ENCODE measurements at places on chromosomes 1 and 21.

DNA sequence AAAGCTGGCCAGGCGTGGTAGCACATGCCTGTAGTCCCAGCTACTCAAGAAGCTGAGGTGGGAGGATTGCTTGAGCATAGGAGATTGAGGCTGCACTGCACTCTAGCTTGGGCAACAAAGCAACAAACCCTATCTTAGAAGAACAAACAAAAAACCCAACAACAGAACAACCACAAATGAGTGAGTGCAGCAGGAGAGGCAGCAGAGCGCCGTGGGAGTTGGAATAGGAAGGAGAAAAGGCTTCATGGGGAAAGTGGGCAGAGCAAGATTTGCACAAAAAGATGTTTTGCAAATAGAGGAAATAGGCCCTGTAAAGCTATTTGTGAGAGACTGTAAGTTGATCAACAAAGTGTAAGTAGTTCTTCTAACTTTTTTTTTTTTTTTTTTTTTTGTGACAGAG is 19.6 kb downstream of the SMAP2 start:
- DNase-seq, result no peak

GRCh38 chr1:24127134-24127800 is 15.3 kb upstream of the MYOM3 start:
- DNase-seq, result no peak

GRCh38 chr1:60848583-60849188 is 233.7 kb upstream of the NFIA start:
- DNase-seq, result peak; percentile 70

DNA sequence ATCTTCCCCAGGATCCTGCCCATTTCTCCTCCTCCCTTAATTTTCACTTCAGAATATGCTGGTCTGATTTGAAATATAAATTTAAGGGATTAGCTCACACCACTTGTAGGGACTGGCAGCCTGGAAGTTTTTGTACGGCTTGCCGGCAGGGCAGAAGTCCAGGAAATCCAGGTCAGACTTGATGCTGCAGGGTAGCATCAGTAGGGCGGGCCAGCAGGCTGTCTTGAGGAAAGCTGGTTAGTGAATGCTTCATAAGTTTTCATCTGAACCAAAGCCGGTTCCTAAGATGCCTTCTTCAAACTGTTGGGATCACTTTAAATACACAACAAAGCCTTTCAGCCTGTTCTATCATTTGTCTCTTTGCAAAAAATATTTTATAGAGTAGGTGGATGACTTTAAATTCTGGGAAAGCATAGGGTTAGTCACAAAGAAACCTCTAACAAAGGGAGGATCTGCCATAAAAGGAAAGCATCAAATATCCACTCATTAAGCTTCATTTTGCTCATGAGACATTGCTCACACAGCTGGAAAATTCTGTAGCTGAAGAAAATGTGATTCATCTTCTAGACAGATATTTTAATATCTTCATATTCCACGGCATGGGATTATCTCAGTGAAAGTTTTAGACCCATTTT is 90.7 kb upstream of the GFI1 start:
- DNase-seq, result no peak

DNA sequence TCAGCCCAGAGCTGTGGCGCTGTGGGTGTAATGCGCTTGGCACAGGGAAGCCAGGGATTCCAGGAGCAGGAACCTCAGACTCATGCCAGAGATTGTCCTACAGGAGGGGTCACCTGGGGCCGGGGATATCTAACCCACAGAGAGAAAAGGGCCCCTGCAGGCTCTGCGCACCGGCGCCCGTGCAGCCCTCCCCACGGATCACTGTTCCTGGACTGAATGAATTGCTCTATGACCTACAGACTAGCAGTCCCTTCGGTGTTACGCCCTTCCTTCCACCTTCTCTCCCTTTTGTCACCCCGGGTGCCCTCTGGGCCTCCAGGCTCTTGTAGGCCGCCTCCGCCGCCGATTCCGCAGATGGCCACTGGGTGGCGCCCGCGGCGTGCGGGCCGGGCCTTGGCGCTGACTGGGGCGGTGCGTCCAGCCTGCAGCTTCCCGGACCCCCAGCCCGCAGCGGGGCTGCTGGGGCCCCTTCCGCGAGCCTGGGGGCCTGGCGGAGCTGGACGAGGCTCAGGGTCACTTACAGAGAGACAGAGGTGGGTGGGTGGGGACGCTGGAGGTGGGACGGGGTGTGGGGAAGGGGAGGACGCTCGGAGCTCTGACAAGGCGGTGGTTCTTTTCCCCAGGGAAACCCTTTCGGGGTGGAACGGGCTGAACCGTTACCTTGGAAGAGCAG is 101.3 kb downstream of the IER5 start:
- DNase-seq, result no peak

- no peak for DNase-seq
Observed at GRCh38 chr1:168734946-168735345, 5.9 kb upstream of the DPT start.

GRCh38 chr1:8136766-8137165 is 110.7 kb upstream of the ERRFI1 start:
- no peak for DNase-seq

GRCh38 chr1:116115476-116116439 is 4.6 kb downstream of the MAB21L3 start:
- DNase-seq, result no peak

- no peak for DNase-seq
Observed at GRCh38 chr1:119285482-119285881, 83.1 kb upstream of the HAO2 start.

- DNase-seq, result no peak
Observed at GRCh38 chr1:31797216-31797615, 18.6 kb downstream of the SPOCD1 start.

DNA sequence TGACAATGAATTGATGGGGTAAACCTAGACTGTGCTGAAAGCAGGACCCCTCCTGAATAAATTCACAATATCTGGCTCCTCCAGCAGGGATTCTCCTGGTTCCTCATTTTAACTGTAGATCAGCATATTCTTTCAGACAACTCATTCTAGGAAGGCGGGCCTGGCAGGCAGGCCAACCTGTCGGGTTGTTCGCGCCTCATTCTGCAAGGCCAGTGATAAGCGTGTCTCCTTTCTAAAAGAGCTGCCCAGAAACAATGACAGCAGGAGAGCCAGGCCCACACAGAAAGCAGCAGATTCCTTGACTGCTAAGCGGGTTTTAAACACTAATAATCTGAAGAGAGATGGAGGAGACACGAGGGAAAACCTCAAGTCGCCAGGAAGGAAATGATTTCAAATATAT is 70.0 kb downstream of the NTPCR start:
- no peak for DNase-seq

GRCh38 chr1:7207875-7208646 is 422.8 kb downstream of the CAMTA1 start:
- DNase-seq, result peak; percentile 46

- no peak for DNase-seq
Observed at GRCh38 chr1:245220381-245220985, 65.7 kb downstream of the KIF26B start.

- no peak for DNase-seq
Observed at GRCh38 chr1:57422271-57423134, 1.4 kb downstream of the DAB1 start.

DNA sequence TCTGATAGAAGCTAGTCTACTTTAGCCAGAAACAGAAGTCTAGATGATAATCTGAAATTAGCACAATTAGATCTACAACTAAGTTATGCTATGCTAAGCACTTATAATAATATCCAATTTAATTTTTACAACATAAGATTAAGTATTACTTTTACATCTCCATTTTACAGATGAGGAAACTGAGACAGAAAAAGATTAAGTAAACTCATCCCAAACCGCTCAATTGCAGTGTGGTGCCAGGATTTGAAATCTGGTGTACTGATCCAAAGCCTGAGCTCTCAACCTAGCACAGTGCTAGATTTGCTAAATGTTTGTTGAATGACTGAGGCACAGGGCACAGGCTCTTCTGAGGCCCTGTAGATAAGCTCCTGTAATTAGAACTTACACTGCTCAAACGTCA is 13.8 kb downstream of the KNCN start:
- no peak for DNase-seq

- DNase-seq, result no peak
Observed at GRCh38 chr1:38328278-38329035, 281.9 kb upstream of the POU3F1 start.

- DNase-seq, result no peak
Observed at GRCh38 chr1:98316286-98316905, 345.1 kb upstream of the SNX7 start.

- DNase-seq, result no peak
Observed at GRCh38 chr1:59258412-59259032, 38.4 kb upstream of the FGGY start.

DNA sequence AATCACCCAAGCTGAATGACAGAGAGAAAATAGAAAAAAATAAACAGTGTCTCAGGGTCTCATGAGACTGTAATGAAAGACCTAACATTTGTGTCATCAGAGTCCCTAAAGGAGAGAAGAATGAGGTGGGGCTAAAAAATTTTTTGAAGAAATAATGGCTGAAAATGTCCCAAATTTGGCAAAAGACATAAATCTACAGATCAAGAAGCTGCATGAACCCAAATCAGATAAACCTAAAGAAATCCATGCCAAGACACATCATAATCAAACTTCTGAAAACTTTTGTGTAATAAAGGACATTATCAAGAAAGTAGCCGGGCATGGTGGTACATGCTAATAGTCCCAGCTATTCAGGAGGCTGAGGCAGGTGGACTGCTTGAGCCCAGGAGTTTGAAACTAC is 29.2 kb downstream of the LEMD1 start:
- DNase-seq, result no peak

GRCh38 chr1:243351337-243351736 is 95.5 kb downstream of the SDCCAG8 start:
- DNase-seq, result no peak

- no peak for DNase-seq
Observed at GRCh38 chr1:181014477-181015250, 8.0 kb downstream of the STX6 start.

GRCh38 chr1:234699795-234700665 is 90.1 kb upstream of the IRF2BP2 start:
- no peak for DNase-seq

DNA sequence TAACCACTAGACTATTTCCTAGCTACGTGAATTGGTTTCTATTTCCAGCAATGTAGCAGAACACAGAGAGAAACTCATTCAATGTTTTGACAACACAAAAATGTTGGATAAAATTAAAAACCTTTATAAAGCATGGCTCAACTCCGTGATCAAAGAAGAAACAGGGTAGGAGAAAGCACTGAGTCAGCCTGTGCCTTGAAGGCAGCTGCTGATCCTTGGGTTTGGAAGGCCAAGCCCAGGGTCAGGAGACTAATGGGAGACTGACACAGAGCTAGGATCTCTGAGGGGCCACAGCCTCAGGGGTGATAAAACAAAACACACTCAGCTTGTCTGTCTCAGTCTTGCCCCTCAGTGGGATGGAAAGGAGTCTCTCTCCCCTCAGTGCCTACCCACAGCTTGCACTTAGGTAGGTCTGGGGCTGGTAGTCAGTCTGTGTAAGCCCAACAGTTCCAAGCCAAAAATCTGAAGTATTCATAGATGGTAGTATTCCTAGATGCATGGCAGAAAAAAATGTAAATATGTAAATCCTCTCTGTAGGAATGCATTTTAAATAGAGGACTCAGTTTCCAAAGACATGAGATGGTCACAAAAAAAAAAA is 53.3 kb downstream of the B3GALNT2 start:
- DNase-seq, result no peak

DNA sequence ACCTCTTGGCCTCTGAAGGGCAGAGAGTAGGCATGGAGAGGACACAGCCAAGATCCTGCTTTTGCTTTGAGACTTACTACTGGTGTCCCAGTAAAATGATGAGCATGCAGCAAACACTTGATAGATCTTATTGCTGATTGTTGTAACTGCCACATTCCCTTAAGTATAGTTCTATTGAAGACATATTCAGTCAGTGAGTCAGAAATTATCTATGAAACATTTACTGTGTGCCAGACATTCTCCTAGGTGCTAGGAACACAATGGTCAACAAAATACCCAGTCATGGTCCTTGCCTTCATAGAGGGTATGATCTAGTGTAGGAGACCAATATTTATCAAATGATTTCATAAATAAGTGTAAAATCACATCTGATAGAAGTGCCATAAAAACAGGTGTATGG is 13.6 kb downstream of the STYXL2 start:
- no peak for DNase-seq

- DNase-seq, result no peak
Observed at GRCh38 chr1:228011721-228012311, 5.0 kb downstream of the WNT3A start.

- DNase-seq, result no peak
Observed at GRCh38 chr1:112676543-112676942, 2.1 kb downstream of the MOV10 start.

- DNase-seq, result no peak
Observed at GRCh38 chr1:155794605-155795245, 62.3 kb downstream of the GON4L start.

DNA sequence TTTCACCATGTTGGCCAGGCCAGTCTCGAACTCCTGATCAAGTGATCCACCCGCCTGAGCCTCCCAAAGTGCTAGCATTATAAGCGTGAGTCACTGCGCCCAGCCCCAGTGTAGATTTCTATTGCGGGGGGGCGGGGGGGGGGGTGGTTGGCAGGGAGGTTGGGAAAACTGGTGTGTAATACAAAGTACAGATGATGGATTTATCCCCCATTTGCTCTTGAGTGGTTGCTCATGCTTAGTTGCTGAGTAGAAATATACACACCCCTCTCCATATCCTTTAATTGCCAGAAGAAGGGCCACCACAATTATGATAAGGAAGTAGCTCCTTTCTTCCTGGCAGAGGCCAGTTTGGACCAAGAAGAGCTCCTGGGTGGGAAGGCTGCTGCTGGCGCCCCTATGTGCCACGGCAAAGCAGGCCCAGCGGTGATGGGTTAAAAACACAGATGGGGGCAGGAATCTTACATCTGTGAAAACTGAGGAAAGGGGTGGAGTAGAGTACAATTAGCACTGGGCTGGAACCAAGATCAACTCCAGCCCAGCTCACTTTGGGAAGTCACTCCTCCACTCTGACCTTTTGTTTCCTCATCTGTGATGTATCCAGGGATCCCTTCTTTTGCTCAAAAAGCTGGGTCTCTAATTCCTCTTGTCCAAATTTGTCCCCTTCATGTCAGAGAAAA is 55.2 kb downstream of the MRPL37 start:
- DNase-seq, result no peak

GRCh38 chr1:55021942-55022546 is 17.3 kb upstream of the PCSK9 start:
- DNase-seq, result peak; percentile 97

- no peak for DNase-seq
Observed at GRCh38 chr1:2306151-2306978, 78.2 kb downstream of the SKI start.

- DNase-seq, result peak; percentile 66
Observed at GRCh38 chr1:211259638-211260126, 516 bp downstream of the RCOR3 start.

DNA sequence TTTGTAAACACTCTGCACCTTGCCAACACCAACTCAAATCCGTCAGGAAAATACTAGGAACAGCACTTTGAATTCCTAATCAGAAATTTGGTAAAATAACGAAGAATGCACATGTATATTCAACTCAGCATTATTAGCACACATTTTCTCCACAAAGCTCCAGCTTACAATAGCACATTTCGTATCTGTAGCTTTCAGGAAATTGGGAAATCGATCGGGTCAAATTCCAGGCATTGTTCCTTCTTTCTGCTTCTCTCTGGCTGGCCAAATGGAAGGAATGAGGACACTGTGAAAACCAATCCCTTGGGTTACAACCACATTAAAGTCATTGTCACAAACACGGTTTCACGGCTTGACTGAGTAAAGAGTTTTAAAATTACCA is 58.6 kb downstream of the NPHP4 start:
- no peak for DNase-seq

GRCh38 chr1:9233241-9233941 is 1.2 kb upstream of the H6PD start:
- no peak for DNase-seq

GRCh38 chr1:219781491-219781890 is 146.9 kb downstream of the SLC30A10 start:
- DNase-seq, result no peak

GRCh38 chr1:168291222-168291837 is 10.7 kb downstream of the TBX19 start:
- DNase-seq, result no peak
